SK-MEL-5 (cell line): ENCODE measurements at places on chromosomes 12 and 14. TPM values are rescaled to one million over a fixed set of nuclear protein-coding genes. Genes with fewer than 3 reads are reported as not detected.

Gene KRT72
- not detected in 2 replicates for total RNA-seq

Gene USP44
- total RNA-seq: 0.21 and 0.45 TPM in 2 replicates

Gene PSMD9
- total RNA-seq: 75.9 and 95.1 TPM in 2 replicates

Gene ASPG
- 0.29 and 1.3 TPM in 2 replicates for total RNA-seq

Gene FAM177A1
- 34.8 and 41.9 TPM in 2 replicates for total RNA-seq

Gene SPIC
- not detected in 2 replicates for total RNA-seq

Gene KHNYN
- total RNA-seq: 30.9 and 37.5 TPM in 2 replicates

Gene FGF23
- not detected in 2 replicates for total RNA-seq

Gene OR11G2
- total RNA-seq: not detected in 2 replicates

- no peak for DNase-seq
Measured at GRCh38 chr14:30564868-30565248, 5.9 kb downstream of the G2E3 start.

GRCh38 chr12:91264178-91264577, 81.6 kb upstream of the DCN start:
- no peak for DNase-seq

GRCh38 chr14:60777856-60778578, 43.5 kb downstream of the MNAT1 start:
- no peak for DNase-seq

- no peak for DNase-seq
Measured at GRCh38 chr12:107779077-107779831, 4.8 kb downstream of the ASCL4 start.

DNA sequence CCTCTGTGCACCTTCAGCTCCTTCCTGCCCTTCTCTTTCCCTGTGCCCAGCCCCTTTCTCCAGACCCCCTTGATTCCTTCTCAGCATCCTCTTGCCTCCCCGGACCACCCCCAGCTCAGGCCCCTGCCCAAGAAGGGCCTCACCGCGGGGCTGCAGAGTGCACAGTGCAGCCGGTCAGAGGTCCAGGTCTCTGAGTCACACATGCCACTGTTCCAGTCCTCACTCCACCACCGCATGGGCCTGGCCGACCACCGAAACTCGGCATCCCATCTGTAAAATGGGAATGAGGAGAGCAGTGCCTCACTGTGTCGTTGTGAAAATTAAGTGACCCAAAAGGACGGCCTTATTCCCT, 13.3 kb downstream of the BDKRB1 start:
- no peak for DNase-seq

- DNase-seq: no peak
Measured at GRCh38 chr12:121423253-121423652, 23.3 kb downstream of the RNF34 start.

DNA sequence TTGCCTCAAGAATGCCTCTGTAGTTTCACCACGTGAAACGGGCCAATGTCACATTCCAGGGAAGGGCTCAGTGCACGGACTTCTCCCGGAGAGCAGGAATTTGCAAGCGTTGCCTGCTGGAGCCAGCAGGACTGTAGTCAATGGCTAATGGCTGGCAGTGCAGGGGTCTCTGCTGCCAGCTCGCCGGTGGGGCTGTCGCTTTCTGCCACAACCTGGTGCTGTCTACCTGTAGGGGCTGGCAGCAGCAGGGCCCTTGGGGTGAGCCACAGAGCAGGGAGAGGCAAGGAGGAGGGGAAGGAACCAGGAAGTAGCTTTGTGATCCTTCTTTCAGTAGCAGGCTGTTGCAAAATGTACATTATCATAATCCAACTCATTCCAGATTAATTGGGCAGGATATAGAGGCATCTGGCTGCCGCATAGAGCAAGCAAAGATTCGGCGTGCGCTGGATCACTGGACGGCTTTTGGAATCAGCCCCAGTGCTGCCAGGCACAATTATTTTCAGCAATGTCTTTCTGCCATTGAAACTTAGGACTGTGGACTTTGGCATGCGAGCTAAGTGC, 114.1 kb downstream of the PAPOLA start:
- no peak for DNase-seq

DNA sequence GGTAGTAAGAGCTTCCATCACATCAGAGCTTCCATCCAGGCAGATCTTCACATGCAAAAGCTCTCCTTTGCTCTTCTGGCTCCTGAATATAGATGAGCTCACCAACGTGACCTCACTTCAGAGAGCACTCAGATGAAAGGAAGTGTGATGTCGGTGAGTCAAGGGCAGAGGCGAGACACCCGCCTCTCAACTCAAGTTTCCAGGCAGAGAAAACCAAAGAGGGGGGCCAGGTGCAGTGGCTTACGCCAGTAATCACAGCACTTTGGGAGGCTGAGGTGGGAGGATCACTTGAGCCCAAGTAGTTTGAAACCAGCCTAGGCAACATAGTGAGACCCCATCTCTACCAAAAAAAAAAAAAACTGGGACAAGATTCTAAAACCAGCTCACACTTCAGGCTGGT, 126.9 kb downstream of the DUSP6 start:
- no peak for DNase-seq

- no peak for DNase-seq
Measured at GRCh38 chr14:87102811-87103378, 890.1 kb downstream of the GALC start.

- DNase-seq: peak; percentile 26
Measured at GRCh38 chr12:56261503-56262232, 3.5 kb upstream of the ANKRD52 start.

- DNase-seq: no peak
Measured at GRCh38 chr12:113266106-113266895, 45.0 kb downstream of the TPCN1 start.

DNA sequence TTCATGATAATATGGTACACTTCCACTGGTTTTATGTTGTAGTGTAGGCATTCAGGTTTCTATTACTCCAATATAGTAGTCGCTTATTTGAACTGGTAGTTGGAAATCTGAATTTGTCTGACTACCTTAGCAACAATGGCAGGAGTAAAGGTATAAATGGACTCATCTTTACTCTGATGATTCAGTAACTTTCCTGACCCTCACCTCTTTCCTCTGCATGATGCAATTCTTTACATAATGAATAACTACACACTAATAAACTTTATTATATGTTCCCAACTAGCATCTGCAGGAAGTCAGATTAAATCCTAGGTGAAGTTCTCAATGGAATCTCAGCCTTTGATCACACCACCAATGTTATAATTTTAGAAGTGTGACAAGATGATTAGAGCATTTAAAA, 70.5 kb upstream of the ATP2B1 start:
- DNase-seq: no peak

- no peak for DNase-seq
Measured at GRCh38 chr12:125280482-125281377, 215.5 kb downstream of the AACS start.

DNA sequence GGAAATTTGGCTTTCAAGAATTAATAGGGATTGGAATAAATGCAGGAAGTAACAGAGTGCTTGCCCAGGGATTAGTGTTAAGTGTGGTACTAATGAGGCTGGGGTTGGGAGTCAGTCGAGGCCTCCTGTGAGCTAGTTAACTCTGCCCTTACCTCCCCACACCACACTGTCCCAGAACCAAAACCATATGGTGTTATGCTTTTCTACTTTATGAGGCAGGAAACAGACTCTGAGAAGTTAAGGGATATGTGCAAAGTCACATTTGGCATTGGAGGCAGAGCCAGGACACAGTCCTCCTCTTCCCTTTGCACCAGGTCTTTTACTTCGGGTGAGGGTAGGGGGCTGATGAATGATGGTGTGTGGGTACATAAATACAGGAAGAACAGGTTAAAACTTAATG, 41.9 kb downstream of the PELI2 start:
- no peak for DNase-seq

DNA sequence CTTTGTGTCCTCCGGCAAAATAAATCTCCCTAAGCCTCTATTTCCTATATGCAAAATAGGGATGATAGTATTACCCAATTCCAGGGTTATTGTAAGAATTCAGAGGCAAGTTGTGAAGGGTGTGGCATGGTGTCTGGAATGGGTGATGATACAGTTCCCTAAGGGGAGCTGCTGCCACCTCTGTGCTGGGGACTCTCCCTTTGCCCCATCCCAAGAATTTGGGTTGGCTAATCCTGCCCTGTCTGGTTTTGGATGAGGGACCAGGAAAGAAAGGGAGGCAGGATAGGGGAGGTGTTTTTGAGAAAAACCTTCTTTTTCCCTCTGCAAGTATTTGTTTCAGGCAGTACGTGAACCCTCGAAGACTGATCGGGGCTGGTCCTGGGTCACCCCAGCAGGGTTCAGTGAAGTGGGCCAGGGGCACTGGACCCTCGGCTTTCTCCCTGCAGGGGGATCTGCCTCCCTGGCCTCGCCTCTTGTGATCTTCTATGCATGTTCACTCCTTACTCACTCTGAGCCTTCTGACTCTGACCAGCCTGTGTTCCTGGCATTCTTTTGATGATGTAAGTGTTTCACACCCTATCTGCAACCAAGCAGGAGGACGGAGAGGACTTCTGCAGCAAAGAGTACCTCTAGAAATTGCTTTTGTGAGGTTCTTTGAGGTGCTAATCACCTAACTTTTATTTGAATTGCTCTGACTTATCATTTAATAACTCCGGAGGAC, 60.8 kb downstream of the RASSF3 start:
- peak; percentile 55 for DNase-seq

- DNase-seq: no peak
Measured at GRCh38 chr14:68955164-68955850, 23.8 kb downstream of the ACTN1 start.

- DNase-seq: no peak
Measured at GRCh38 chr14:68779761-68780323, 13.0 kb downstream of the ZFP36L1 start.

- no peak for DNase-seq
Measured at GRCh38 chr12:23552417-23552816, 397.1 kb downstream of the SOX5 start.

GRCh38 chr14:32939254-32940065, 781 bp downstream of the NPAS3 start:
- peak; percentile 70 for DNase-seq

DNA sequence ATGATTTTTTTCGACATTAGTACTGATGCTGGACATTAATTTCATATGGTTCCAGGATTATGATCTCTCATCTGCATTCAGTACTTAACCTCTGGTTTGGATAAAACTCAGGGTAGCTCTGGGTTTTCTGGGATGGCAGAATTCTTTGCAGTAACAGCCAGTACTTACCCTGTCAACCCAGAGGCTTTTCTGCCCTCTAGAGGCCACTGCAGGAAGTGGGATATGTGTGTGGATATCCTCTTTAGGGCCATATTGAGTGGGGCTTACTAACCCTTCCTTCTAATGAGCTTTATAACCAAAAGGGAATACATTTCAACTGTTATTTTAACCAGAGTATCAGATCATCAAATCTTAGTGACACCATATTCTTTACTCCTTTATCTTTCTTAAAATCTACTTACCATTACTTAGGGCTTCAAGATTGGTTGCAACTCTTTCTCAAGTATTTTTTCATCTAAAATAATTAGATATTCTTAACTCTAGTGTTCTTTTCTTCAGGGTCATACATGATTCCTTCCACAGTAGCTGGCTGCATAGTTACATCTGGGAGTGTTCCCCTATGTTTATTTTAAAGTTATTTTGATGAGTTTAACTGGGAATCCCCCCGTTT, 488.0 kb upstream of the STXBP6 start:
- DNase-seq: peak; percentile 80

GRCh38 chr12:122042910-122043309, 21.2 kb downstream of the BCL7A start:
- DNase-seq: no peak

DNA sequence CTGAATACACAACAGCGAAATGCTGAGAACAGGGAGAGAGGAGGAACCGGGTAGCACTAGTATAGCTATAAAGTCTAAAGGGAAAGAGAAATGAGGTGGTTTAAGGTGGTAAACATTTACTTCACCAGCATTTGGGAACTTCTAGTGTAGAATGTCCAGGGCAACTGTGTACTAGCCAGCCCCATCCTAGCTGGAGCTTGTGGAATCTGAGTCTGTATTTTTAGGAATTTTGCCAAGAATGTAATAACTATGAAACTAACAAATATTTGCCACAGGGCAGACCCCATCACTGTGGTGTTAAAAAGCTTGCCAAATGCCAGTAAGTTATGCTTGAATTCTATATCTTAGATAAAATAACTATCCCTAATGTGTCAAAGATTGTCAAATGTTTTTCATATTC, 398.9 kb upstream of the MIS18BP1 start:
- DNase-seq: no peak

DNA sequence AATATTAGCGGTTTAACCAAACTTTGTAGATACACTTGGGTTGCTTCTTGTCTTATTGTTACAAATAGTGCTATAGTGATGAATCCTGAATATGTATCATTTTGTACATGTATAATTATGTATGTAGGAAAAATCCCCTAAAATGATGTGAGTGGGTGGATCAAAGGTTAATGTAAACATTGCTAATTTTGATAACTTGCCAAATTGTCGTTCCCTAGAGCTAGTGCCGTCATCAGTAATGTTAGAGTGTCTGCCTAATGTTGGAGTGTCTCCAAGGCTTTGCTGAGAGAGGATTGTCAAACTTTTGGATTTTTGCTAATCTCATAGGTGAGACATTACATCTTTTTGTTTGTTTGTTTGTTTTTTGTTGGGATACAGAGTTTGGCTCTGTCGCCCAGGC, 44.4 kb downstream of the AEBP2 start:
- no peak for DNase-seq

DNA sequence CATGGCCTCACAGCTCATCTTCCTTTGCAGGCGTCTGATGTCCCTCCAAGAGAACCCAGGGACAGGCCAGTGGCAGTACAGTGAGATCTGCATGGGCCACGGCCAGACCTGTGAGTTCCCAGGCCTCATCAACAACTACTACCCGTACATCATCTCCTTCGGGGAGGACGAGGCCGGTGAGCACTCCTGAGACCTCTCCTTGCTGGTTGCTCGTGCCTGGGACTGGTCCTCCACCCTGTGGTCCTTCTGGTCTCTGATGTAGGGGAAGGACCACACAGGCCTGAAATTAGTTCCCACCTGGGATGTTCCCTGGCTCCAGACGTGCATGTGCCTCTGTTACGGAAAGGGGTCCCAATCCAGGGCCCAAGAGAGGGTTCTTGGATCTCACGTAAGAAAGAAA, 17.9 kb downstream of the HHIPL1 start:
- DNase-seq: no peak

GRCh38 chr12:49728446-49728845, 12.9 kb upstream of the TMBIM6 start:
- no peak for DNase-seq

DNA sequence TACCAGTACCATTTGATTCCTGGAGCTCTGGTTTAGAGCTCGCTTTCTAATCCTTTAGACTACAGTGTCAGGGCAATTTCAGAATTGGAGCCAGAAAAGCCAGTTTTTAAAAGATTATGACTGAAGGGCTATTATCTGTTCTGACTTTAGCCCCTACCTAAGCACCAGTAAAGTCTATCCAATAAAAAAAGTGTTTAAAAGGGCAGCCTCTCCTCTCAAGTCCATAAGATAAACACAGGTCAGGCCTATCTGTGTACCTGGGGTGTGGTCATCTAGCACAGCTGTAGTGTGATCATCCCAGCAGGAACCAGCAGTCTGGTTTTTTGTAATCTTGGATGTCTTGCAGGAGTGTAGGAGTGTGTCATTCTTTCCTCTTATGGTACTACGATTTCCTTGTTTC, 6.6 kb downstream of the APPL2 start:
- no peak for DNase-seq

DNA sequence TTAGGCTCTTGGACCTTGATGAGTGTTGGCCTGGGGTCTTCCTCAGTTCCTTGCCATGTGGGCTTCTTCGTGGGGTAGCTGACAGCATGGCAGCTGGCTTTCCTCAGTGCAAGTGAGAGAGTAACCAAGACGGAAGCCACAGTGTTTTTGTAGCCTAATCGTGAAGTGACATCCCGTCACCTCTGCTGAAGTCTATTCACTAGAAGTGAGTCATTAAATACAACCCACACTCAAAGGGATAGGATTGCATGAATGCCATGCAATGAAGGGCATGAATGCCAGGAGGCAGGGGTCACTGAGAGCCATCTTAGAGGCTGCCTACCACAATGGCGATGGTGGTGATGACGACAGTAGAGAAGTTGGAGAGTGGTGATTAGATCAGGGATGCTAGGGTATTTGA, 13.5 kb upstream of the ASIC1 start:
- no peak for DNase-seq
